ENCODE measurements at places on chromosomes 1 and 21.

GRCh38 chr1:236502579-236502971, 21.2 kb upstream of the LGALS8 start:
- DNase-seq, result no peak

- DNase-seq, result no peak
These were observed 31.4 kb upstream of the KIRREL1 start for GRCh38 chr1:157961805-157962762.

DNA sequence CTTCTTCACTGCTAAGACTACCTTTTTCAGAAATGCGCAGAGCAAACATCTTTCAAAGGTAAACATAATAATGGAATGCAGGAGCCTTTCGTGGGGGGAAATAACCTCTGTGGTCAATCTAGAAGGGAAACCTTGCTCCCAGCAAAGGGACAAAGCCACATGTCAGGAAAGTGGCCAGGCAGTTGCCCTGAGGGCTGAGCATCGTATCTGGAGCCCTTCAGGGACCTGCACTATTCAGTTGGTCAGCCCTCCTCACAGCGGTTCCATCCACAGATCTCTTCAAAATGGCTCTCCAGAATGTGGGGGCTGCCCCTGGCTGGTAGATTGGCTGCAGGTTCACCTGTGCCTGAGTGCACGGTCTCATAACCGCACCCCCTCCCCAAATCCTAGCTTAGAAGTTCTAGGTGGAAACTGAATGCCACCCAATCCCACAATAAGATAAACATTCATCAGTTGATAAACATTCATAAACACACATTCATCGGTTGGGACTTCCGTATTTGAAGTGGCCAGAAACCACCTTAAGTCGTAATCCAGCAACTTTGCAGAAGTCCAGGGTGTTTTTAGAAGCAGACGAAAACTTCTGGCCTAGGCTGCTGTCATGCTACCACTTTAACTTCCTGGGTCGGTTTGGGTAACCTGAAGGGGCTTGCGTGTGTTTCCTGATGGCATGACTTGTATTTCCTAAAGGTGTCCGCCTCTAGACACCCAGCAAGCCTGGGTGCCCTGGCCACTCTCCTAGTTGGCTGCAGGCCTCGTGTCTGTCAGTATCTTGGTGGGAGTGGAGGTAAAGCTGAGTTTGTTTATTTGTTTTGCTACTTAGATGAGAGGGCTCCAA, 50.5 kb downstream of the RASSF5 start:
- peak; percentile 27 for DNase-seq

DNA sequence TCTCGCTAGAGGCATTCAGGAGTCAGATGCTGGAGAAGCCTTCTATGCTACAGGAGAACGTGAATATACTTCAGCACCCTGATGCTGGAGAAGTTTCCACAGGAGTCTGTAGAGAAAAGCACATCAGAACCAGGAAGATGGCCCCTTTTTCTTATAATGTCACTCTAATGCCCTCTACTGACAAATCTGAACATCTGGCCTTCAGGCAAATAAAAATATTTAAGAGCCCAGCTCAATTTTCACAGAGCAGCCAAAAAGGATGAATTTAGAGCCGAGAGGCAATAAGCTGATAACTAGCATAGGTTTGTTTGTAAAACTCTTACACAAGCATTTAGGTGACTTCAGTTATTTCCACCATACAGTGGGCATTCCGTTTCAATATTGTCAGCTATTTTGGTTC, 3.8 kb upstream of the RRP15 start:
- no peak for DNase-seq

DNA sequence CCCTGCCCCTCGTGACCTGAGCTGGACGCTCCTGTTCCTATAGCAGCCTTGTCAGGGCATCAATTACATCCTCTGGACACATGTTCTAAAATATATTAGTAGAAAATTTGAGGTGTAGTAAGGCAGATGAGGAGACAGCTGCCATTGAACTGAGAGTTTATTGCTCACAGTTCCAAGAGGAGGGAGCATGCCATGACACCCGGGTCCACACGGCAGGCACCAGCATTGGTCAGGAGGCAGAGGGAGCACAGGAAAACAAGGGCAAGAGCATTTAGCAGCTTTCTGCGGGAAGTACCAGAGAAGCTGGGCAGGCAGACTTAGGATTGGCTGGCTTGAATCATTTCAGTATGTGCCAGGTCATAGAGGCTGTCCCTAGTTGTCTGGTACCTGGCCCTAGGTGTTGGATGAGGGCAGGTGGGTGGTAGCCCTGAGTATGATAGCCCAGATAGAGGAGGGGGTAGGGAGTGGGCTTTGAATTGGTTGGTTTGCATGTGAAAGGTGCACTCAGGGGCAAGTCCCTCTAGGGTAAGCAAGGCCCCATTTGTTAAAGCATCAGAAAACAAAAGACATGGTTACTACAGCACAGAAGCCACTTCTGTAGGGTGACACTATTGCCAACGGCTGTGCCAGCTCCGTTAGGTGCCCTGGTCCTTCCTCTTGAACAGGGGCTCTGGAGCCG, 223.6 kb upstream of the RAB4A start:
- no peak for DNase-seq

GRCh38 chr1:184051138-184051484, 419 bp upstream of the TSEN15 start:
- no peak for DNase-seq

DNA sequence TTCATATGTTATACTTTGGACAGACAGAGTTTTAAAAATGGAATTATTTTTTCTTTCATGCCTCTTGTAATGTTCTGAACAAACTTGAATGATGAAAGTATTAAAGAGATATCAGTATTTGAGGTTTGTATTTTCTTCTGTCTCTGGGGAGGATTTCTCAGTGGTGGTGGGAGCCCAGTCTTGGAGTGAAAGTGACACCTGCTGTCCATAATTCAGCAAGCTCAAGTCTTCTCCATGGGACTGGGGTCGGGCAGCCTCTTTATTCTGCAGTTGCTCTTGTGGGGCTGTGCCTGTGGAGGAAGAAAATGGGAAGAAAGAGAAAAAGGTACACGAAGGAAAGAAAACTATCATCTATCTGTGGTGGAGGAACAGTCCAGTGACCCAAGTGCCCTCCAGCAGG, 56.1 kb downstream of the SMYD2 start:
- DNase-seq, result no peak

DNA sequence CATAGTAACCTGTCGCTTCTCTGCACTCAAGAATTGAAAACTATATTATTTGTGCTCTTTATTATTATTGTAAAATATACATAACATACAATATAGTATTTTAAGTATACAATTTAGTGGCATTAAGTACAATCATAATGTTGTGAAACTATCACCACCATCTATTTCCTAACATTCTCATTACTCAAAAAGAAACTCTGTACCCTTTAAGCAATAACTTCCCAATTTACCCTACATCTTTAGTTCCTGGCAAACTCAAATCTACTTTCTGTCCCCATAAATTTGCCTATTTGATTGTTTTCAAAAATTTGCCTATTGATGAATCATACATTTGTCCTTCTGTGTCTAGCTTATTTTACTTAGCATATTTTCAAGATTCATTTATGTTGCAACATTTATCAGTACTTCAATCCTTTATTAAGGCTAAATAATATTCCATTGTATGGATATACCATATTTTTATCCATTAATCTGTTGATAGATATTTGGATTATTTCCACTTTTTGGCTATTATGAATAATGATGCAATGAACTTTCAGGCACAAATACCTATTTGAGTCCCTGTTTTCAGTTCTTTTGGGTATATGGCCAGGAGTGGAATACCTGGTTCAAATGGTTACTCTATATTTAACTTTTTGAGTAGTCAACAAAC, 99.6 kb upstream of the DMRTA2 start:
- DNase-seq, result no peak

DNA sequence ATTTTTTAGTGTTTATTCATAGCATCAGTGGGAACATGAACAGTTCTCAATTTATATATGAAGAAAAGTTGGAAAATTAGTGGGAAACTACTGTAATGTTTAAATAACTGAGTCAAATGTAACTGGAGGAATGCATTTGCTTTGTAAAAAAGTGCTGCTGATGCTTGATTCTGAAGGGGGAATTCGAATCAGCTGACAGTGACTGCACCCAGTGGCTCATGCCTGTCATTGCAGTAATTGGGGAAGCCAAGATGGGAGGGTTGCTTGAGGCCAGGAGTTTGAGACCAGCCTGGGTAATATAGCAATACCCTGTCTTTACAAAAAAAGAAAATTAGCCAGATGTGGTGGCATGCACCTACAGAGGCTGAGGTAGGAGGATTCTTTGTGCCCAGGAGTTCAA, 398.4 kb downstream of the ZP4 start:
- DNase-seq, result no peak

- no peak for DNase-seq
These were observed 2.9 kb downstream of the QSOX1 start for GRCh38 chr1:180157576-180158057.

DNA sequence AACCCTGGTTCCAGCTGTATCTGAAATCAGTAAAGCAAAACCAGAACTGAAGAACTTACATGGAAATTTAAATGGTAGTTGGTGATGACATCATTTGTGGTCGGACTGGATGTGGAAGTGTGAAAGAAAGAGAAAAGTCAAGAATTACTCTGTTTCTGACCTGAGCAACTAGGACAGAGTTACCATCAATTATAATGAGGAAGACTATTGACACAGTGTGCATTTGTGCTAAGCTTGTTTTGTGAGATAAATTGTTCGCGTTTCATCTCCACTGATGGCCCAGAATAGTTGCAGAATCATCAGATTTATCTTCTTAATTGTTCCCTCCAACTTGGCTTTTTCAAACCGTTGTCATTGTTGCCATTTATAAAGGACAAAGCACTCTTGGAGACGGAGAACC, 410.6 kb upstream of the DEPDC1 start:
- no peak for DNase-seq

DNA sequence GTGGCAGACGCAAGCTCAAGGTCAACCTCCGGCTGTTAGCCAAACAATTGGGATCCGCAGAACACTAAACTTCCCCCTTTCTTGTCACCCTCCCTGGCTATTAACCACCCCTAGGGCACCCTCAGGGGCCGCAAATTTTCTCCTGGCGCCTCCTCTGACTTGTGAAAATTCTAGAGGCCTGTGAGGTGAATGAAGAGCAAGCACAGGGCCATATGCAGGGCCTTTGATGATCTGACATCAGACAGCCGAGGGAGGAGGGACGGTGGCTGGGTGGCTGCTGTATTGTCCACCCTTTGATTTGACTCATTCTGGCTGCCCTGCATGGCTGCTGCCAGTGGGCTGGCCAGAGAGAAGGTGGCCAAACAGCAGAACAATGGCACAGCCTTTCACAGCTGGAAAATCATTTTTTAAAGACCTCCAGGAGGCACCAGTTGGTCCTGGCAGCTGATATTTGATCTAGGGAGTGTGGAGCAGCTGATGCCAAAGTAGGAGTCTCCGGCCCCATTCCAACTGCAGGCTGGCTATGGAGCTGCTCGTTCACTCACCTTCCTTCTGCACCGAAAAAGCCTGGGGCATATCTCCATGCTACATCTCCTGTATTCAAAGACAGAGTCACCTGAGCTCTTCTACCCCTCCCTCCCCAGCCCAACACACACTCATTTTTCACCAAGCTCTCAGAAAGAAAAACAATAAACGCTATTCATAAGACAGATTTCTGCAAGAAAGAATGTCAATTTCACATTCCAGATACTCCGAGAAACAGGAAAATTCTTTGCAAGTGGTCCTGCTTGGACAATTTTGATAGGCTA, 44.9 kb upstream of the BARHL2 start:
- no peak for DNase-seq

DNA sequence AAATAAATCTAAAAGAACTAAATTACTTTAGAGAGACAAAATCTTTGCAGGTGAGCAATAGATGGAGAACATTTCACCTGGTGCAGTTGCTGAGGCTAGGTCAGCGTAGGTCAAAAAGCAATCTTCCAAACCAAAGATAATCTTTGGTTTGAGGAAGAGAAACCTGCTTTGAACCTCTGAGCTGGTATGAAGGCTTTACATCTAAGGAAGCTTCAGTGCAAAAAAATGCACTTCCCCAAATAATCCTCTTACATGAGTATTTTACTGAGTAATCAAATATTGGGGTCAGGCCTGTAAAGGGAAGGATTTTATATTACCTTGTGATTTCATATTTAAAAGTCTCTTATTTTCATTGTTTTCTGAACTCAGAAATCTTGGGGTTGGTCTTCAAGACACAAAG, 223.6 kb downstream of the SRGAP2C start:
- peak; percentile 28 for DNase-seq

DNA sequence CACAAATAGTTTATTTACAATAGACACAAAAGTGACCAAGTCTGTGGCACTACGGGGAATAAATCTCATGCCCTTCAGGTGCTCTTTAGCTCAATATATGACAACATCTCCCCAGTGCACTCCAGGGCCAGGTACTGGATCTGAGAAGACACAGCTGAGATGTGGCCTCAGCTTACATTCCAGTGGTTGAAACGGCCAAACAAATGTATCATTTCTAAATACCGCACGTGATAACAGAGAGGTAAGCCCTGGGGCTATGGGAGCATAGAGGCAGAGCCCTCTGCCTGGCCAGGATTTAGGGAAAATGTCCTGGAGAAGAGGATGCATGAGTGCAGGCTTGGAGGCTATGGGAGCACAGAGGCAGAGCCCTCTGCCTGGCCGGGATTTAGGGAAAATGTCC, 630.5 kb downstream of the SMYD3 start:
- no peak for DNase-seq

- DNase-seq, result peak; percentile 36
These were observed 35.7 kb upstream of the CNN3 start for GRCh38 chr1:94962409-94963265.

DNA sequence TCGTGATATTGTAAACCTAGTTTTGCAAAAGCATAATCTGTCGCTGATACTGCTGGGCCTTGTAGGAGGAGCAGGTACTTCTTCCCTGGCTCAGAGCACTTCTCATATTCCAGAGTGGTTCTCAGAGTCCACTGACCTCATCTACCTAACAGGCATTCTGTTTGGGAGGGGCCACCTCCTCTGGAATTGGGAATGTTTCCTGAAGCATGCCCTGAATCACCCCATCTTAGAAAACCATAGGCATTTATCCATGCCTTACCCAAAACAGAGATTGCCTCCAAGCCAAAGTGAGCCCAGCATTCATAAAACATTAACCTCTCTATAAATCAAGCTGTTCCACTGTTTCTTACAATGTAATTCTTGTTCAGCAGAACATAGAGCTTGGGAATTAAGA, 35.1 kb downstream of the SLC44A3 start:
- DNase-seq, result no peak

- no peak for DNase-seq
These were observed 24.7 kb upstream of the CNN3 start for GRCh38 chr1:94951509-94952208.

DNA sequence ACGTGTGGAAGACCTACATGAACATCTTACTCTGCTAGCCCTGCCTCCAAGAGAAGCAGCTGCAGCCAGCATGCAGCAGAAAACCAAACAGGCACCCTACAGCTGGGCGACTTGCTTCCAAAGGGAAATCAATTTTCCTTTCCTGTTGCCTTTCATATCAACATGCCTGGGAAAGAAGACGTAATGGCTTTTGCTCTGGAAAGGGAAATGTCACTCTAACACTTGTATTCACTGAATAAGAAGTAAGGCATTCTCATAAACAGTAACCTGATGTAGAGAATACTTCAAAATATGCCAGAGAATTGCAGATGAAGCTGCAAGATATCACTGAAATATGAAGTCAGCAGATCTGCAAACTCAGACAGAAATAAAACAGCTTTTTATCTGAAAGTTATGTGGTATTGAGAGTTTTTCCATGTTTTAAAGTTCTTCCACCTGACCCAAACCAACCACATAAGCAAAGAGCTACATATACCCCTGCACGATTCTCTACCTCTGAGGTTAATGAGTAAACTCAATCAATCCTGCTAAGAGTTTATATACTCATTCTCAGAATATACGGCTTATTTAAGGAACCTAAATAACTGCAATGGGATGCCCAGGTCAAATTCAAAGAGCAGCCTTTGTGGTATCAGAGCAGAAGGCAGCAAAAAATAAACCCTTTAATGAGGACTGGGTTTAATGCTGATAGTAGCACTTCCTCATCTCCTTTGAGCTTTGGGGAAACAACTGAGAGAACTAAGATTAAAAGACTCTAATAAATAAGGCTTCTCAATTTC, 150.9 kb downstream of the RERE start:
- DNase-seq, result no peak

Data from SIG-M5 (cell line).